ENCODE measurements at places on chromosomes 5 and 9. TPM values are rescaled to one million over a fixed set of nuclear protein-coding genes. Genes with fewer than 3 reads are reported as not detected.
A peak's percentile ranks its signal among the peaks of the same experiment; 100 is the strongest.

DNA sequence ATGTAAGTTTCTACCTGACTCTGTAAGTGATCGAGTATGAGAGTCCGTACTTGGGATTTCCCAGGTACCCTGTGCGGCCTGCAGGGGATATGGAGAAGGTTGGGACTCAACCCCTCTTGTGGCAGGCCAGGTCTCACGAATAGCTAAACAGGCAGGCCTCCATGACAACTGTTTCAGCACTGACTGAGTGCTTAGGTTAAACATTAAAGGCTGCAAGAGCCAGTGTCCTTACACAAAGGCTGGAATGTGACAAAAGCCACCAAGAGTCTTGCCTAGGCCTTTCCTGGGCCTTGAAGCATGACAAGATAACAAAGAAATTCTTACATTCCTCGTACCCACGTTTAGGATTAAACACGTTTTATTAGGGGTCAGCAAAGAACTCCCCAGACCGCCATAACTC, 58.6 kb downstream of the THBS4 start:
- H3K4me1 ChIP-seq: no peaks in the 10 kb centered on the region
- no peaks in the 10 kb centered on the region for H3K36me3 ChIP-seq
- no peak for DNase-seq
- H3K4me3 ChIP-seq: no peak overlapping the region
- no peak overlapping the region for H3K27ac ChIP-seq
- H3K27me3 ChIP-seq: no peaks in the 10 kb centered on the region

DNA sequence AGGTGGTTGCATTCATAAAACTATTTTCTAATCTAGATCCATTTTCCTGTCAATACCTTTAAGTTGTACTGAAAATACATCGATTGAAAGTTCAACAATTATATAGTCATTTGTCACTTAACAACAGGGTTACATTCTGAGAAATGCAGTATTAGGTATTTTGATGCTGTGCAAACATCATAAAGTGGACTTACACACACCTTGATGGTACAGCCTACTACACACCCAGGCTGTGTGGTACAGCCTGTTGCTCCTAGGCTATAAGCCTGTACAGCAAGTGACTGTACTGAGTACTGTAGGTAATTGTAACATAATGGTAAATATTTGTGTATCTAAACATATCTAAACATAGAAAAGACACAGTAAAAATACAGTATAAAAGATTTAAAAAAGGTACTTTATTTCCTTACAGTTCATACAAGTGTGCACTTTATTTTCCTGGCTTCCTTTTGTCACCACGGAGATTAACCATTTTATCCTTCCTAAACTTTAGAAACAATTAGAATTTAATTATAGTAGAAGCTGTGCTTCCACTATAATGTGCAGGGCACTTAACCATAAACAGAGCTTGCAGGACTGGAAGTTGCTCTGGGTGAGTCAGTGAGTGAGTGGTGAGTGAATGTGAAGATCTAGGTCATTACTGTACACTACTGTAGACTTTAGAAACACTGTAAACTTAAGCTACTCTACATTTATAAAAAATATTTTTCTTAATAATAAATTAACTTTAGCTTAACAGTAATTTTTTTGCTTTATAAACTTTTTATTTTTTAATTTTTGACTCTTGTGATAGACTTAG, 42.9 kb upstream of the MEF2C start:
- H3K27ac ChIP-seq: no peak overlapping the region
- H3K4me3 ChIP-seq: no peak overlapping the region
- H3K27me3 ChIP-seq: no peaks in the 10 kb centered on the region
- no peak for DNase-seq

DNA sequence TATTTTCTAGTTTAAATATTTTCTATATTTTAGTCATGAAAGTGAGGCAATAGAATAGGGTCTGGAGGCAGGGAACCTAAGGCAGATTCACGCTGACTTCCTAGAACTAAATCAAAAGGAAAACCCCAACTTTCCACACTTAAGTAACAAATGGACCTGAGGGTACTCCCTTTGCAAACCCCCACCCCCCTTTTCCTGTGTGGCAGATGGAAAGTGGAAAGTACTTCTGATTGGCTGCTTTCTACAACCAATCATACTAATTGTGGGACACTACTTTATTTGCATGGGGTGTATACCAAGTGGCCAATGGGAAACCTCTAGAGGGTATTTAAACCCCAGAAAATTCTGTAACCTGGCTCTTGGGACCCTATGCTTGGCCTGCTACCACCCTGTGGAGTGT, 4.8 kb upstream of the CENPH start:
- H3K27me3 ChIP-seq: no peaks in the 10 kb centered on the region
- no peaks in the 10 kb centered on the region for H3K36me3 ChIP-seq
- no peak overlapping the region for H3K4me3 ChIP-seq
- DNase-seq: no peak
- H3K27ac ChIP-seq: no peak overlapping the region

DNA sequence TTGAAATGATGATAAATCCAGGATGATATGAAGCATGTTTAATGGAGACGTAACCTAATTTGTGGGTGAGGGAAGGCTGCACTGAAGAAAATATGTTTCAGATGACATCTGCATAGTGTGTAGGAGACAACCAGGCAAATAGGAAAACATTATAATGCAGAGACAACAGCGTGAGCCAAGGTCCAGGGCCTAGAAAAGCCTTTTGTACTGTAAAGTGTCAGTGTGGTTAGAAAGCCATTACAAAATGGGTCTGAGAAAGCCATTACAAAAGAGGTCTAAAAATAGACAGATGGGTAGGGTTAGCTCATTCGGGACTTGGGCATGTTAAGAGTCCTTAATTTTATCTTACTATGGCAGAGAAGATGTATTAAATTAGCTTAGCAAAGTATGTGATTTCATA, 14.9 kb upstream of the GABRG2 start:
- no peaks in the 10 kb centered on the region for H3K27me3 ChIP-seq
- H3K27ac ChIP-seq: no peak overlapping the region
- H3K4me1 ChIP-seq: no peaks in the 10 kb centered on the region
- no peaks in the 10 kb centered on the region for H3K36me3 ChIP-seq
- no peak for DNase-seq

- no peak overlapping the region for H3K27ac ChIP-seq
- H3K4me3 ChIP-seq: no peak overlapping the region
- H3K4me1 ChIP-seq: no peaks in the 10 kb centered on the region
- H3K27me3 ChIP-seq: no peaks in the 10 kb centered on the region
Measured at GRCh38 chr5:107104040-107104995, 566.4 kb downstream of the EFNA5 start.

DNA sequence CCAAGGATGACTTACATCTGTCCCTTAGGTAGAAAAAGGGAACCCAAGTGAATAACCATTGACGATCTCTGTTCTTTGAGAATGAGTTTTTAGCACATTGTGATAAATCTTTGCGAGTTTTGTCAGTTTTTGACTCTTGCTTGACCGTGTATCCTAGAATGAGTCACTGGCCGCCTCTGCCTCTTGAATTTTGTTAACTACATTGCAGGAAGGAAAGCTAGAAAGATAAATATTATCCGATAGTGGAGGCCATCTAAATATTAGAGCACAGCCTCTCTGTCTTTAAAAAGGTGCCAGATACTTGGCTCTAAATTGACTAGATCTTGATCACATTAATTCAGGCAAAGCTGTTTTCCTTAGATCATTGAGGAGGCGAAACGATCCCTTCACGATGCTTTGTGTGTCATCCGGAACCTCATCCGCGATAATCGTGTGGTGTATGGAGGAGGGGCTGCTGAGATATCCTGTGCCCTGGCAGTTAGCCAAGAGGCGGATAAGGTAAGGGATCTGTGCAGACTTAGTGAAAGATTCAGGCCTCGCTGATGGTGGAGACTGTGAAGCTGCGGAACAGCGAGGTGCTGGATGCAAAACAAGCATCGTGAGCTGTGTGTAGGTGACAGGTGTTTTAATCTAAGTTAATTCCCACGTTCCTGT, 12.2 kb downstream of the CCT5 start:
- H3K4me3 ChIP-seq: no peak overlapping the region
- peaks cover 73% of the 10 kb centered on the region for H3K36me3 ChIP-seq
- DNase-seq: no peak

DNA sequence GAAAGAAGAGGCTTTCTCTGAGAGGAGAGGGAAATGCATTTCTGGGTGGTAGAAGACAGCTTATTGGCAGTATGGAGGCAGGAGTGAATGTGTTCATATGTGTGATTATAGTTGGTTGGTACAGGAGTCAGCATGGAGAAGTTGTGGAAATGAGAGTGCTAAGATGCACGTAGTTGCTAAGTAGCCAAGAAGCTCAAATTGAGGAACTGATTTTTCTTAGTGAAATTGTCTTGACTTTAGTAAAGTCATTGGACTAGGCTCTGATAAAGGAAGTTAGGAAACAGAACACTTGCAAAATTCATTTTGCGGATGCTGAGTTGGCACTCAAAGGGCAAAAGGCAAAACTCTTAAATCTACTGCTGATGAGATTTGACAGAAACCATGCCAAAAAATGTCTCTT, 158.9 kb upstream of the VCAN start:
- H3K27me3 ChIP-seq: no peaks in the 10 kb centered on the region
- no peaks in the 10 kb centered on the region for H3K36me3 ChIP-seq
- H3K4me3 ChIP-seq: no peak overlapping the region
- no peak for DNase-seq

DNA sequence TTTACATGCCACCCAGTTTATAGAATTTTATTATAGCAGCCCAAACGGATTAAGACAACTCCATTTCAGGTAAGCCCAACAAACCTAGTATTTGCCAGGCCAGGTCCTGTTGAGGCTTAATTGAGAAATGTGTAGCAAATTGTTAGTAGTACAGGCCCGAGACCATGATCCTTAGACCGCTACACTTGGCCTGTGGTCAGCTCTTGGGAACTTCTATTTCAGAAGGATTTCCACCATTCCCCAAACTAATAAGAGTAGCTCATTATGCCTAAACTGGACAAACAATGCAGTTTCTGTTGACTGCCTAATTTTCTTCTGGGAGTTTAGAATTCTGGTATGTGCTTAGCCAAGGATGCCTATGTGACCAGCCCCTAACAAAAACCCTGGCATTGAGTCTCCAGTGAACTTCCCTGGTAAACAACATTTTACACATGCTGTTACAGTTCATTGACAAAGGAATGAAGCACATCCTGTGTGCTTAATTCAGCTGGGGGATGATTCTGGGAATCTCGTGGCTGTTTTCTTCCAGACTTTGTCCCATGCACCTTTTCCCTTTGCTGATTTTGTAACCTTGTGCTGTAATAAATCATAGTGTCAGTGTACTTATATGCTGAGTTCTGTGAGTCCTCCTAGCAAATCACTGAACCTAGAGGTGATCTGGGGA, 5.6 kb upstream of the GPX3 start:
- H3K4me3 ChIP-seq: no peak overlapping the region
- no peaks in the 10 kb centered on the region for H3K36me3 ChIP-seq
- DNase-seq: no peak
- no peaks in the 10 kb centered on the region for H3K27me3 ChIP-seq
- no peak overlapping the region for H3K27ac ChIP-seq

- no peak overlapping the region for H3K27ac ChIP-seq
- H3K36me3 ChIP-seq: no peaks in the 10 kb centered on the region
- no peak overlapping the region for H3K4me3 ChIP-seq
- H3K27me3 ChIP-seq: peaks cover 14% of the 10 kb centered on the region
Measured at GRCh38 chr5:158820891-158821290, 278.8 kb downstream of the EBF1 start.

GRCh38 chr9:108867116-108867515, 5.0 kb downstream of the ACTL7A start:
- no peak for DNase-seq
- no peaks in the 10 kb centered on the region for H3K27me3 ChIP-seq
- H3K4me3 ChIP-seq: no peak overlapping the region
- H3K4me1 ChIP-seq: peaks cover 21% of the 10 kb centered on the region
- no peak overlapping the region for H3K27ac ChIP-seq

- H3K27me3 ChIP-seq: no peaks in the 10 kb centered on the region
- peaks cover 67% of the 10 kb centered on the region for H3K4me1 ChIP-seq
- peak overlapping the region; percentile 68 for H3K27ac ChIP-seq
- H3K36me3 ChIP-seq: no peaks in the 10 kb centered on the region
- DNase-seq: peak; percentile 84
- H3K4me3 ChIP-seq: peak overlapping the region; percentile 63
Measured at GRCh38 chr5:124651663-124652513, 94.6 kb downstream of the ZNF608 start.

DNA sequence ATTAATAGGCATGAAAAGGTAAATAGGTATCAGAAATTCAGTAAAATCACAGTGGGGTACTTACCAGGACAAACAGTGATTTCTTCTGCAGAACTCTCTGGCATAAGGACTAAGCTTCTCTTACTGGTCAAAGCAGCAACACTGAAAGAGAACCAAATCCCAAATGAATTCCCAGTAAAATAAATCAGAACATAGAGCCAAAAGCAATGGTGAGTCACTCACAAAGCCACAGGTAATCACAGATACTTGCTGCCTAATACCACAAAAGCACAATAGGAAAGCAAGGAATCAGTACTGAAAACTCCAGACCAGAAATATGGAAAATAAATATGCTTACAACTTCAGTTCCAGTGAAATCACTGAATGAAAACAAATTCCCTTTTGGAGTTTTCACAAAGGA, 50.7 kb downstream of the UIMC1 start:
- no peak for DNase-seq
- no peak overlapping the region for H3K4me3 ChIP-seq
- no peaks in the 10 kb centered on the region for H3K27me3 ChIP-seq
- no peak overlapping the region for H3K27ac ChIP-seq
- H3K4me1 ChIP-seq: no peaks in the 10 kb centered on the region

DNA sequence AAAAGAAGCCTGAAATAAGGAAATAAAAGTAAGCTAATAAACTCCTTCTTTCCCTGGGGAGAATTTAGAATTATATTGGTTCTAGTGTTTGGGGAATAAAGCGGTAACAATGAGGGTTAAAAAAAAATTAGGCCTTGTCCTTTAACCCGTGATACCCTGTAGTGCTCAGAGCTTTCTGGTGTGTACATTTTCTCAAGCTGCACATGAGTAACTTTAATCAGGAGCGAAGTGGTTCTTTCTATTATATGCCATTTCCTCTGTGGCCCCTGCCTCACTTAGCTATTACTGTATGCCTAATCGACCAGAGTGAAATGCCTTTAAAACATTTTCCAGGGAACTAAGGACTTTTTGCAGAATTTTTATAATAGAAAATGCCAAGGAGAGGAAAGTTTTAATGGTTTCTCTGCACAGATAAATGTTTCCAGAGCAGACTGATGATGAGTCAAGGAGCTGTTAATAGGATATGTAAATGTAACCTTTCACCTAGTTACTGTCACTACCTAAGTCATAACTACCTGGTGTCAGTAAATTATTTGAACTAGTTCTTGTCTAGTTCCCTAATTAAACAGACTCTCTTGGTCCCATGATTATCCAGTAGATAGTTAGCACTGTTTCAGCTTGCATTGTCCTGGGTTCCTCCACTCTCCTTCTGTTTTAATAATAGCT, 7.6 kb downstream of the PAM start:
- H3K27me3 ChIP-seq: no peaks in the 10 kb centered on the region
- DNase-seq: no peak
- peaks cover 20% of the 10 kb centered on the region for H3K4me1 ChIP-seq

GRCh38 chr9:37776328-37776727, 8.5 kb downstream of the EXOSC3 start:
- H3K27ac ChIP-seq: no peak overlapping the region
- H3K36me3 ChIP-seq: no peaks in the 10 kb centered on the region
- H3K4me3 ChIP-seq: no peak overlapping the region
- no peaks in the 10 kb centered on the region for H3K4me1 ChIP-seq
- DNase-seq: no peak

GRCh38 chr9:76082057-76082456, 191.6 kb downstream of the PCSK5 start:
- H3K36me3 ChIP-seq: no peaks in the 10 kb centered on the region
- H3K4me3 ChIP-seq: no peak overlapping the region
- no peak for DNase-seq
- H3K27me3 ChIP-seq: no peaks in the 10 kb centered on the region
- no peaks in the 10 kb centered on the region for H3K4me1 ChIP-seq

- H3K27me3 ChIP-seq: no peaks in the 10 kb centered on the region
- H3K4me1 ChIP-seq: peaks cover 41% of the 10 kb centered on the region
- peak overlapping the region; percentile 99 for H3K27ac ChIP-seq
Measured at GRCh38 chr5:52800394-52801213, 12.9 kb downstream of the ITGA1 start.

The C9 gene
- total RNA-seq: not detected

The CEMIP2 gene
- total RNA-seq: 60.7 TPM
